Stimulated activated CD8-positive, alpha-beta memory T cell treated with anti-CD3 and anti-CD28 coated beads, Interleukin-15, amount 100 ng/mL, for 24 hours (primary cell): ENCODE measurements at places on chromosomes 3 and 15.

DNA sequence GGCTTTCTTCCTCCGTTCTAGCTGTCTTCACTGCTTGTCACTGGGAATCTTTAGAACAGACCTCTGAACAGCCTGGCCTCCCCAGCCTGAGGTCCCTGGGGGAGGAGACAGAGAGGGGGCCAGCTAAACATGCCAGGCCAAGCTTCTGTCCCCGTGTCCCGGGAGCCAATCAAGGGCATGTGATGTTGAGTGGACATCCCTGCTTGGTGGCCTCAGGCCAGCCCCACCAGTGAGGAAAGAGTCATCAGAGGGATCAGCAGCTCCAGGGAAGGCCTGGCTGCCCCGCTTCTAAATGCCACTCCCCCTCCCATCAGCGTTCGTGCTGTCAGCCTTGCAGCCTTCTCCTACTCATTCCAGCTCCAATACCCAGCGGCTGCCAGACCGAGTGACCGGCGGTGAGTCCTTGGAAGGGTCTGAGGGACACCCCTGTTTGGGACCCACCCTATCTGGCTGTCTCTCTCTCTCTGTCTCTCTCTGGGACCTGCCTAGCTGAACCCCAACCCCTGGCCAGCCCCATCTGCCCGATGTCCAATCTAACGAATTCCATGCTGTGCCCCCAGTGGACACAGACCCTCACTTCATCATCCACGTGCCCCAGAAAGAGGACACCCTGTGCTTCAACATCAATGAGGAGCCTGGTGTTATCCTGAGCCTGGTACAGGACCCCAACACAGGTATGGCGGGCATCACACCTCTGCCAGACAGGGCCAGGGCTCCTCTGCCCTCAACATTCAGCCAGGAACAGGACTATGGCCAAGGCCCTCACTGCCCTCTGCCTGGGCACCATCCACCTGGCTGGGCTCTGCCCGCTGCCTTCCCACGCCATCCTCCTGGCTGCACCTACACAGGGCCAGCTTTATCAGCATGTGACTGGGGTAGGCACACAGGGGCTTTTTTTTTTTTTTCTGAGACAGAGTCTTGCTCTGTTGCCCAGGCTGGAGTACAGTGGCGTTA is 6.6 kb upstream of the ITIH3 start:
- no peak for DNase-seq

DNA sequence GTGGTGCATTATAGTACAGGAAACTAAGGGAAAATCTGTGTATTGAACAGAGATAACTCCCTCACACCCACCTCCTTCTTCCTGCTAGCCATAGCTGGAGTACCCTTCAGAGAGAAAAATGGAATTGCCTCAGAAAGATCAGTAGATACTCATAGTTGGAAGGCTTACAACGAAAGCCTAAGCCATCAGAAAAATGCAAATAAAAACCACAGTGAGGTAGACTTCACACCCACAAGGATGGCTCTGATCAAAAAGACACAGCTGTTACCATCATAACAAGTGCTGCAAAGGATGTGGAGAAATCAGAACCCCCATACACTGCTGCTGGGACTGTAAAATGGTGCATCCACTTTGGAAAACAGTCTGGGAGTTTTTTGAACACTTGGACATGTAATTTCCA is 7.4 kb upstream of the DLG1 start:
- no peak for DNase-seq

GRCh38 chr3:30749230-30749629 is 142.8 kb downstream of the TGFBR2 start:
- no peak for DNase-seq

DNA sequence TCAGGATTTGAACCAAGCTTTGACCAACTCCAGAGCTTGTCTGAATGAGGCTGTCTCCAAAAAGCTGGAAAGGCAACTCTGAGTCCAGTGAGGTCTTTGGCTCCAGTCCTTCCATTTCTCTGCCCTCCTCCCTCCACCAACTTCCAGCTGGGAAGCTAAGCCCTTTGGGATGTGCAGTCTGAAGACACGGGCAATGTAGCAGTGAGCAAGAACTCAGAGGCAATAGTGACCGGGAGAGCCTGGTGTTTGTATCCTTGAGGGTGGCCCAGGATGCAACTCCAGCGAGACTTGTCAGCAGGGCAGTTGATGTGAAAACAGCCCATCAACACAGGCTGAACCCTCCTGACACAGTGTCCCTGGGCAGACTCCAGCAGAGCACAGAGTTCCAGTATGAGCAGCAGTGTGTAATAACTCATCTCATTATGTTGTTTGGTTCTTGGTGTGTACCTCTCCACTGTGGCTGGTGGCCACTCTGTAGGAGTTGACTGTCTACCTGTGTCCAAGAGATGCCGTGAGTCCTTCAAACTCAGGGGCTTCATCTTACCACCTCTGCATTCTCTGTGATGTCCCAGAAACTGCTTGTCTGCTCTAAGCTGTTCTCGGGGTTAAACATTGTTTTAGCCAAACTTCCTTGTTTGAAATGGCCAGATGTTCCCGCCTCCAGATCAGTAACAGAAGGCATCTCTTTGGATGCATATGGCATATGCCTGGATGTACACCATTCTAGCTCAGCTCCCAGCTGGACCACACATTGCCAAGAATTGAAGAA is 6.6 kb downstream of the CDCP1 start:
- DNase-seq: no peak

DNA sequence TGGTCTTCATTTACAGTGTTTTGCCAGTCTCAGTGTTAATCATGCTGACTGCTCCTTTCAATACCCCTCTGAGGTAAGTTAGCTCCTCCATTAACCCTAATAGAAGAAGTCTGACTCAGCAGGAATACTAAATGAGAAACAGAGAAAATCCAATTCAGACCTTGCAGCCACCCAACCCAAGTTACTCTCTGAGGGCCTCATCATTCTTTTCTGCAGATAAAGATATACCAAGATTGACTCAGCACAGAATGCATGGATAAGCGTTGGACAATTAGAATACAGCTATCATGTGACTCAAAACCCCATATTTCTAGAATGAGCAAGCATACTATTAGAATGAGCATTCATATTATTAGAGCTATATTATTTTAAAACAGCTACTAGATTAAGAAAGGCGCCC is 389.1 kb upstream of the SGO1 start:
- no peak for DNase-seq

DNA sequence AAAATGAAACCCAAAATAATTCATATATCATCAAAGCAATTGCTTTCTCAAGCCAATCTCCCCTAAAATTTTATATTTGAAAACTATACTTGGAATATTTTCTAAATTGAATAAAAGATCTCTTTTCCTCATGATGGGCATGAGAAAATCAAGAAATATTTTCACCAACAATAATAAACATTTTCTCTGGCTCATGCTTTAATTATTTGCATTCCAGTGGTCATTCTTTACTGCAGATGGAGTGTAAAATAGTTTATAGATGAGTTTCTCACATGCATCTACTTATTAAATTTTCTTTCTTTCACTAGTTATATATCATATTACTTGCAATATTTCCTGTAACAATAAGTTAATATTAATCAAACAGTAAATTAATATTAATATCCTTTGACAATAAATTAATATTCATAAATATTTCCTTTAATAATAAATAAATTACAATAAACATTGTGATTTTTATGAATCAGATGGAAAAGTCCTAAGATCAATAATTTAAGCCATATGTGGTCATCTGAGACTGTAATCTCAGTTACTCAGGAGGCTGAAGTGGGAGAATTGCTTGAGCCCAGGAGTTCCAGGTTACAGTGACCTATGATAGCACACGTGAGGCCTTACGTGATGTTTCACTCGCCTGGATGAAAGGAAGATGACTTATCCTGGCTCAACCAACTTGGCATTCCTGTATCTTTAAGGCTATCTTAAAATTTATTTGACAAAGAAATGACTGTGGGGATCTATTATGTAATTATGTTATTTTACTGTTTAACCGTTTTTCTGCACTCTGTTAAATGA is 958.8 kb downstream of the ZPLD1 start:
- DNase-seq: no peak

- DNase-seq: no peak
Measured at GRCh38 chr3:95408464-95408862, 1345.6 kb downstream of the NSUN3 start.

GRCh38 chr15:73584699-73585420 is 48.3 kb downstream of the NPTN start:
- DNase-seq: no peak

DNA sequence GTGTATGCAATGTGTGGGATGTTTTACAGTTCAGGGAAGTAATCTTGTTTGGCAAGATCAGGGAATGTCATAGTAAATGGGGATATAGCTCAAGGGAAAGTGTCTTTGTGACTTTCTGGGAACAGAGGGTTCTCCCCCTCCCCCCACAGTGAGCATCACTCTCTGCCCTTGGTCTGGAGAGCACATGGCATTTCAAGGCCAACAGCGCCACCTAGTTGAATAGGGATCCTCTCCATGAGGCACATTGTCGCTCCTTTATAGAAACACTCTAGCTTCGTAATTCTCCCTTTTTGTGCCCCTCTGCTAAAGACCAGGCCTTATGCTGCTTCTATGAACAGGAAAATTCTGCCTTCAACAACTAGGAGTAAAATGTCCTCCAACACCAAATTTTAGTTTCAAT is 37.1 kb upstream of the ARNT2 start:
- no peak for DNase-seq

- DNase-seq: no peak
Measured at GRCh38 chr15:78312957-78313356, 13.5 kb upstream of the SKIC8 start.

- DNase-seq: no peak
Measured at GRCh38 chr15:91947683-91948608, 94.4 kb downstream of the SLCO3A1 start.
